Mononuclear cell (primary cell): ENCODE measurements at places on chromosomes 11 and 22. TPM values are rescaled to one million over a fixed set of nuclear protein-coding genes. Genes with fewer than 3 reads are reported as not detected.

HYOU1 gene
- 38.9 TPM for total RNA-seq

ART5 gene
- not detected for total RNA-seq

NELL1 gene
- total RNA-seq: not detected

OR52D1 gene
- not detected for total RNA-seq

OR52A5 gene
- total RNA-seq: not detected

FADS3 gene
- total RNA-seq: 7.0 TPM
